ENCODE measurements at places on chromosomes 1 and 21.

GRCh38 chr1:246065592-246065991 lies 441.5 kb downstream of the SMYD3 start:
- no peak for DNase-seq

DNA sequence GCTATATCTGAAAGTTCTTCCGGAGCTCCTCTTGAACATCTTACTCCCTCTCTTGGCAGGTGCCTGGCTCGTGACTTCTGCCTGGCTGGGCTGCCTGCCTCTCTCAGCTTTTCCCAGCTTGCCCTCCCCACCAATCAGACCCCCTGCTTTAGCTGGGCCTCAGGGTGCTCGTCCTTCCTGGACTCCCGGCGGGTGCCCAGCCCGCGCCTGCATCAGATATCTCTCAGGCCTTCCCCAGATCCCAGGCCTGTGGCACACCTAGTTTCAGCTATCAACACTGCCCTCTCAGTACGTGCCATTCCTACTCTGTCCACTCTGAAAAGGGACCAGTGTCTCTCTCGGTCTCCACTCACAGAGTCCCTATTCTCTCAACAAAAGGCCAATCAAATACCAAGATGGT lies 96.5 kb upstream of the CLDN14 start:
- no peak for DNase-seq

GRCh38 chr1:112637254-112638109 lies 17.9 kb downstream of the CAPZA1 start:
- no peak for DNase-seq

- DNase-seq = no peak
Observed at GRCh38 chr1:230359992-230360668, 66.0 kb downstream of the PGBD5 start.

GRCh38 chr1:196538473-196538872 lies 69.8 kb downstream of the KCNT2 start:
- DNase-seq = no peak

GRCh38 chr1:23237508-23237907 lies 20.2 kb upstream of the HTR1D start:
- no peak for DNase-seq

GRCh38 chr1:234836045-234836681 lies 226.2 kb upstream of the IRF2BP2 start:
- DNase-seq = no peak

GRCh38 chr1:99119188-99119587 lies 114.5 kb upstream of the PLPPR5 start:
- DNase-seq = no peak

GRCh38 chr21:26923986-26924385 lies 42.9 kb downstream of the ADAMTS5 start:
- no peak for DNase-seq

- no peak for DNase-seq
Observed at GRCh38 chr1:41486371-41487125, 2.1 kb upstream of the EDN2 start.

DNA sequence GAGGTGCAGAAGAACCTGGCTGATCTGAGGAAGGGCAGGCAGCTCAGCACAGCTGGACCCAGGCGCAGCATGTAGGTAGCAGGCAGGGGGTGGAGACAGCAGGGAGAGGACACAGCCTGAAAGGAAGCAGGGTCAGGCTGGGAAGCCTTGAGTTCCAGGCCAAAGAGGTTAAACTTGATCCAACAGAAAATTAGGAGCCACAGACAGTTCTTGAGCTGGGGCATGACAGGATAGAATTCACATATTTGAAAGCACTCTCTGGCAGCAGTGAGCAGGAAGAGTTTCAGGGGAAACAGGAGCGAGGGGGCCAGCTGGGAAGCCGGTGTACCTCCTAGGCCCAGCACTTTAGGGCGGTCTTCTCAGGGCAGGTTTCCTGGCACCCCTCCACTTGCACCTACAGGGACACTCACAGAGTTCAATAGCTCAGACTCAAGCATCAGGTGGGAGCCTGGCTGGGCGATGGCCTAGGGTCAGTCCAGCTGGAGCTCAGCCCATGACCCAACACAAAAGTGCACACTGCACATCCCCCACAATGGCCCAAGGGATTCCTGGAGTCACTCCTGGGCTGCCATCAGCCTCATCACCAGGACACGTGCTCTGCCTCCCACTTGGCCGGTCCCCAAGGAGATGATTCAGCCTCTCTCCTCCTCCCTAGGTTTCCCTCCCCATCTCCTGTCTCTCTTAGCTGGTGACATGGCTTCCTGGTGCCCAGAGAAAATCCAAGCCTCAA lies 22.7 kb downstream of the MATN1 start:
- DNase-seq = peak; percentile 75

DNA sequence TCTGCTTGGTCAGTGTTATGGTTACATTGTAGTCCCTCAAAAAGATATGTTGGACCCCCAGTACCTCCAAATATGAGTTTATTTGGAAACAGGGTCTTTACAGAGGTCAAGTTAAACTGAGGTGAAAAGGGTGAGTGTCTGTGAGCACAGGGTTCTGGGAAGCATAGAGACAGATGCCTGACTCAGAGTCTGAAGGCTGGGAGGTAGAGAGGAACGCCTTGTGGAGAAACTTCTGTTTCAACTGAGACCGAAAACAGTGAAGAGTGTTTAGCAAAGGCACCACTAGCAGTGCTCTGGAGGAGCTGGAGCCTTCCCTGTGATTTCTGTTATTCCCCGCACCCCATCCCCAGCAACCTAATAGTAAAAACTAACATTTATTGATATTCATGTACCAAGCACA lies 65.2 kb upstream of the LRRC8D start:
- no peak for DNase-seq

DNA sequence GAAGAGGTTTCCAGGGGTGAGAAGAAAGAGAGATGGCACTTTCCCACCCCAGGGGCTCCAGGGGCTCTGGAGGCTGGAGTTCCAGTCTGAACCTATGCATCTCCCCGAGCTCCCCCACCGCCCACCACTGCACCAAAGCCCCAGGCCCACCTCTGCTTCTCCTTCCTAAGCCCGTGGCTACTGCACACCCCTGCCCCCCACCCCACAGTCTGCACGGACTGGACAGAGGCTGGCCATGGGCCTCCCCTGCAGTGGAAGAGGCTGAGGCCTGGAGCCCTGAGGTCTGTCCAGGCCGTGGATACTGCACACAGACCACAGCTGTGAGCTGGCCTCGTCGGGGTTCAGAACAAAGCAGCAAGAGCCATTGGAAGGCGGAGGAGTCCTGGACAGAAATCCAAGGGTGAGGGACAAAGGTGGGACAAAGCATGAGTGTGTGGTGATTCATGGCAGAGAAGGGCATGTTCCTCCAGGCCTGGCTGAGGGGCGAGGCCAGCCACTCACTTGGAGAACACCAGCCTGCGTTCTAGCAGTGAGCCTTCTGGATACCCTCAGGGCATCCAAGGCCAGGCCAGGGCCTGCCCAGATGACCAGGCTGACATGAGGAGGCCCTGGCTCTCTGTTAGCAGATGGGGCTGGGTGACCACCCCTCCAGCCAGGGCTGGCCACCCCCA lies 244.8 kb upstream of the VAMP3 start:
- no peak for DNase-seq

GRCh38 chr1:43241413-43241836 lies 28.4 kb upstream of the TMEM125 start:
- no peak for DNase-seq

- DNase-seq = no peak
Observed at GRCh38 chr21:42108554-42109340, 37.6 kb downstream of the UMODL1 start.

- no peak for DNase-seq
Observed at GRCh38 chr1:22731924-22732720, 21.5 kb downstream of the EPHB2 start.

DNA sequence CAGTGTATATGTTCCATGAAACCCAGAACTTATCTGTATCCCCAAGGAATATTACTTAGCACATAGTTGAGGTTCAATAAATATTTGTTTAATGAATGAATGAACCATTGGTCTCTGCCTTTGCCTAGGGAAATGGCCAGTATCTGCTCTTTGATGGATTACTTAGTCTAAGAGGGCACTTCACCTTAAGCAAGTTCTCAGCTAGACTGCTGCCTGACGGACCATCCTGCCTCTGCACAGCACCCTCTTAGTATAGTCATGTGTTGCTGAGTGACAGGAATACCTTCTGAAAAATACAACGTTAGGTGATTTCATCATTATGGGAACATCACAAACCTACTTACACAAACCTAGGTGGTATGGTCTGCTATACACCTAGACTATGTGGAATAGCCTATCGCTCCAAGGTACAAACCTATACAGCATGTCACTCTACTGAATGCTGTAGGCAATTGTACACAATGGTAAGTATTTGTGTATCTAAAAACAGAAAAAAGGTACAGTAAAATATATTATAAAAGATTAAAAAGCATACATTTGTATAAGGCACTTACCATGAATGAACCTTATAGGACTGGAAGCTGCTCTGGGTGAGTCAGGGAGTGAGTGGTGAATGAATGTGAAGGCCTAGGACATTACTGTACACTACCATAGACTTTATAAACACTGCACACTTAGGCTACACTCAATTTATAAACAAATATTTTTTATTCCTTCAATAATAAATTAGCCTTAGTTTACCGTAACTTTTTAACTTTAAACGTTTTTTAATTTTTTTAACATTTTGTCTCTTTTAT lies 83.7 kb upstream of the LRRC8D start:
- DNase-seq = no peak

GRCh38 chr1:36576118-36576517 lies 93.4 kb upstream of the CSF3R start:
- no peak for DNase-seq

DNA sequence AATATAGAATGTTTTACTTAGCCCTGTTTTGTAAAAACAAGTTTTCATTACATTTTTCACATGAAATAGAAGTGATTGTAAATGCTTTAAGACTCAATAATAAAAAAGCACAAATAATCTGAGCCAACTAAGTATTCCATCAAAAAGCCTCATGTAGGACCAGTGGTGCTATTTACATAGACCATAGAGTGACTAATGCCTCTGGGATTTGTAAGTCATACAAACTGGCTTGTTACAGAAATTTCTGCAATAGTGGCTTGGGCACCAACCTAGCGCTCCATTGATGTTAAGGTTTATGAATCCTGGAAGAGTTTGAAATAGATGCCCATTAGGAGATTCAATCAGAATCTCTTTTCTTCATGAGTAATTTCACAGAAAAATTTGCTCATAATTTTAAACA lies 31.9 kb downstream of the ZMYM1 start:
- no peak for DNase-seq

GRCh38 chr21:17540530-17540929 lies 27.7 kb downstream of the CXADR start:
- no peak for DNase-seq

DNA sequence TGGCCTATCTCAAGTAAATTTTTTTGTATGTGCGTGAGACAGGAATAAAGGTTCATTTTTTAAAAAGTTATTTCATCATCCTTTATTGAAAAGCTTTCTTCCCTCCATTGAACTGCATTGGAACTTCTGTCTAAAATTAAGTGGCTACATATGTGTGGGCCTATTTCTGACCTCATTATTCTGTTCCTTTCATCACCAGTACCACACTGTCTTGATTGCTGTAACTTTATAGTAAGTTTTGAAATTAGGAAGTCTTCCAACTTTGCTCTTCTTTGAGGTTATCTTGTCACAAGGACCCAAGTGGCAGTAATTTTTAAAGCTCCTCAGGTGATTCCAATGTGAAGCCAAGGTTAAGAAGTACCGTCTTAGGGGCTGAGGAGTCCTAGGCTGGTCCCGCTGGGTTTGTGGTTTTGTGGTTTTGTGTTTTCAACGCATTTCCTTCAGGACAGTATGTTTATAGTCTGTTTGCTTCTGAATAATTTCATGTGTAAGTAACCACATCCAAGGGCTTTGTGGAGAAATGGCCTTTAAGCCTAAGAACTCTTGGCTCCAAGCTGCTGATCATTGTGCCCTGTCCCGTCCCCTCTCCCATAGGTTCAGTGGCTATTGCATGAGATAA lies 12.4 kb upstream of the SCAF4 start:
- DNase-seq = no peak

DNA sequence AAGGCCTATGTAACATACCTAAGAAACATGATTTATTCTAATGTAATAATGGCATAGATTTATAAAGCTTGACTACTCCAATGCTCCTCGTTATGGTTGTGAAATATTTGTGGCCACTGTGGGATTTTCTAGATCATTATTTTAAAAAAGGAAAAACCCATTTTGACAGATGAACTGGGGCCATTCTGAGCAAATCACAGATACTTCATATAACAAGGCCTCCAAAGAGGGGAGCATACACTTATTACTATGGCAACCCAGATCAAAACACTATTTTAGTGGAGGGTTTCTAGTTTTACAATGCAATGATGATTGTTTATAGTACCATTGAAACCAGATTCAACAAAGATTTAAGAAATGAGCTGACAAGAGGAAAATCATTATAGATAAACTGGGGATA lies 346.6 kb downstream of the ZNF326 start:
- DNase-seq = no peak

DNA sequence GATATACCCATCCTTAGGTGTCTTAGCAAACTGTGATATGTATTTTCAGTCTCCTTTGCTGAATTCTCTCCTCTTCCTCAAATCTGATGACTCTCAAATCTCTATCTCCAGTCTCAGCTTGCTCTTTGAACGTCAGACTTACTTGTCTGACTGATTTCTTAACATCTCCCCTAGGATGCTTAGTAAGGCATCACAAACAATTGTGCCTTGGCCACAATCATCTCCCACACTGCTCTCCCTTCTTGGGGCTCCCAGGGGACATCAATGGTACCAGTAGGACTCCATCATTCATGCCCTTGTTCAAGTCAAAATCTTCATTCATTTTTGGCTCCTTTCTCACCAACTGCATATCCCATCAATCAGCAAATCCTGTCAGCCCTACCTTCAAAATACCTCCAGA lies 42.0 kb downstream of the GNG12 start:
- no peak for DNase-seq

DNA sequence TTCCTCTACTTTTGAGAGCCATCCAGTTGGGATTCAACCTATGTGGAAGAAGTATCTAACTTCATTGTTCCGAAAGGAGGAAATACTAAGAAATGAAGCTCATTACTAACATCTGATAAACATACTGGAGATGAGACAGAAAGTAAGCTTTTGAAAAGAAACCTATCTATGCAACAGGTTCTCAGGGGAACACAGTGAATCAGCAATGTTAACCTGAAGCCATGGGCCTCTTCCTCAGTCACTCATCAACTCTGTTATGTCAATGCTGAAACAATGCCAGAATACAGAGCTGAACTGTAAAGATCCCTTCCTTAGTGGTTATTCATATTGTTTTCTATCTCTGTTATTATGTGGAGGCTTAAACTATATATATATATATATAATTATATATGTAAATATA lies 55.5 kb upstream of the ESRRG start:
- DNase-seq = no peak

GRCh38 chr1:172359491-172359999 lies 60.9 kb upstream of the C1orf105 start:
- no peak for DNase-seq

GRCh38 chr21:17858747-17859146 lies 39.6 kb upstream of the C21orf91 start:
- DNase-seq = no peak

DNA sequence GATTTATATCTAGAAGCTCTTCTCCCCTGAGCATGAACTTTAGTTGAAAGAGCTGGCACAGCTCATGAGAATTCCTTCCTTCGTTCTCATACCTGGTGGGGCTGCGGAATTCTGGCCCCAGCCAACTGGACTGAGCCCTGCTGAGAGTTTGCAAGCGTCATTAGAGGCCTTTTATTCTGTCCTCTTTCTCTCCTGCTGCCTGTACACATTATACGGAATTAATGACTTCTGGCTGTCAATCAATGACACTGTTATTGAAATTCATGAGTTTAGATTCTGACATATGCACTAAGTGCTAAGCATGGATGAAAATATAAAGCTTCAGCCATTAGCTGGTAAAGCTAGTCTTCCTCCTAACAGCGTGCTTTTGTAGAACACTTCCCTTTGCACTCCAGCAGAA lies 27.5 kb downstream of the KAZN start:
- DNase-seq = no peak
